ENCODE measurements at places on chromosomes 3 and 15.

DNA sequence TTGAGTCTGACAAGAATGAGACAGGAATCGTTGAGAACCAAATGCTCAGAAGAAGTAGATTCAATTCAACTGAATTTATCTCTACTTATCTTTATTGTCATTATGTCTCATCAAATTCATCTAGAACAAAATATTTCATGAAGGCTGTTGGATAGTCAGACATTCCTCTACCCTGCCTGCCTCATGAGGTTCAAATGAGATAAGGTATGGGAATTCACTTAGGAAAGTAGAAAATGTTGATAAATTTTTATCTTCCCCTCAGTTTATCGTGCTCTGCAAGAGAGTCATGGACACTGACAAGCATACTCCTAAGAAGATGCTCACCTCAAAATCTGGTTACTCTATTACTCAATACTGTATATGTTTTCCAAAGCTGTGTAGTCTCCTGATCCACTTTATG lies 149.7 kb upstream of the CDIN1 start:
- no peak for DNase-seq

DNA sequence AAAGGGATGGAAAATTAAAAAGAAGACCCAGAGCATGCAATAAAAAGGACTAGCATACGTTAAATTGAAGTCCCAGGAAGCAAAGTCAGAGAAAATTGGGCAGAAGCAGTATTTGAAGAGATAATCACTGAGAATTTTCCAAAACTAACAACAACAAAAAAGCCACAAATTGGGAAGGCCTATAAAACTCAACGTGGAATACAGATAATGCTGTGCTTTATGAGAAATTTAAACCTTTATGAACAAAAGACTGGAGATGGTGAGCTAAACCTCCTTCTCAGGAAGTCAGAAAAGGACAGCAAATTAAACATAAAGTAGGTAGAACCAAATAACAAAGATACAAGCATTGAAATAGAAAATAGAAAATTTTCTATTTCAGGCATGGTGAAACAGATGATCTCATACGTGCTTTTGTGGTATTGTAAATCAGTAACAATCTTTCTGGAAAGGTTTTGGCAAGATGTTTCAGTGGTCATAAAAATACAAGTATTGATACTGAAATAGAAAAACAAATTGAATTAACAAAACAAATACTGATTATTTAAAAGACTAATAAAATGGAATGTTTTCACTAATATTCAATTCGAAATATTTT lies 55.6 kb downstream of the LYSMD4 start:
- no peak for DNase-seq

GRCh38 chr15:100199711-100200286 lies 142.0 kb downstream of the ADAMTS17 start:
- DNase-seq, result no peak

DNA sequence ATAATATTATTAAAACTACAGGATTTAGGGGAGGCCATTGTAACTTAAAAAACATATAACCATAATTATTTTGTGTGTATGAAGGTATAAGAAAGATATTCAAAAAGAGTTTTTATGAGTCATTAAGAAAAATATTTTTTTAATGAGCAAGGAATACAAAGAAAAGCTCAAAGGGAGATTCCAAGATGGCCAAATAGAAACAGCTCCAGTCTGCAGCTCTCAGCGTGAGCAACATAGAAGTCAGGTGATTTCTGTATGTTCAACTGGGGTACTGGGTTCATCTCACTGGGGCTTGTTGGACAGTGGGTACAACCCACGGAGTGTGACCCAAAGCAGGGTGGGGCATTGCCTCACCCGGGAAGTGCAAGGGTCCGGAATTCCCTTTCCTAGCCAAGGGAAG lies 336.1 kb downstream of the TBL1XR1 start:
- no peak for DNase-seq

DNA sequence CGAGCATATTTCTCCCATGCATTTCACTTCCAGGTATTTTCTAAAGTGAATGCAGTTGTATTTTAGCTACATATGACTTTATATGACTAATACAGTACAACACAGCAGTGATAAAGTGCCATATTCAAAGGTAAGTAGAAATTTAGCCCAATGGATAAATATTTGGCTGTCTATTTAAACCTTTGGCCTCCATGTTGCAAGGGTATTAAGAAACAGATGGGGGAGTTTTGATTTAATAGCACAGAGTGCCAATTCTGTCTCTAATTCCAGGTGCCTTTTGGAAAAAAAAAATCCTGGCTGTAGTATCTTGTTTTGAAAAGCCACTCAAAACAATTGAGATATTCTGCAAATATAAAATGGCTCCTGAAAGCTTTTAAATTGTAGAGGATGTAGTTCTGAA lies 44.9 kb upstream of the SGO1 start:
- no peak for DNase-seq

- DNase-seq, result no peak
Measured at GRCh38 chr3:65182085-65182484, 494.3 kb upstream of the ADAMTS9 start.

DNA sequence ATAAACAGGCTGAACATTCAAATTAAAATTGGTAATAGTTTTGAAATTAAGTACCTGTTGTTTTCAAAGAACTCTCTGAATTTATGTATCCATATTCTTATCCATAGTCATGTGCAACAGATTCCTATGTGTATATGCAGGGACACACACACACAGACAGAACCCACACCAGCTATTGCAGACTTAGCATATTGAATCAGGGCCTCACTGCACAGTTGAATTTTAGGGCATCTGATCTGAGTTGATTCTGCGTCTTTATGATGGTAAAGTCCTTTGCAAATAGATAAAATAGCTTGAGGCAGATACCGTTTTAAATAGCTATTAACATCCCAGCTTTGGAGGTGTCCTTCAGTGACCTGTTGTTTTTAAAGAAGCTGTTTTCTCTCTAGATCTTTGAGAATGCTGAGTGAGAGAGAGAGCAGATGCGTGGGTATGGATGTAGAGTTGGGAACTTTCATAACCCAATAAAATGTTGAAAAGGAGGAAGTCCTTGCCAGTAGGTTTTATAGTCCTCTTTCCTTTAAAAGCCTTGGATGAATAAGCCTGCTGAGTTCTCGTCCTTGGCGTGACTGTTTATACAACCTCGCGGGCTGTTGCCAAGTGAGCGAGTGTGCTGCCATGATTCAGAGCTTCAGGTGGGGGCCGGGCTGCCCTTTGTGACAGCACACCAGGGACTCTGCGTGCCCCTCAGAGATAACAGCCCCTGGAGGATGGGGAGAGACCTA lies 18.3 kb downstream of the MYZAP start:
- DNase-seq, result no peak

GRCh38 chr15:82081914-82082762 lies 36.3 kb upstream of the MEX3B start:
- no peak for DNase-seq

GRCh38 chr15:85361323-85361722 lies 19.1 kb upstream of the AKAP13 start:
- DNase-seq, result no peak

DNA sequence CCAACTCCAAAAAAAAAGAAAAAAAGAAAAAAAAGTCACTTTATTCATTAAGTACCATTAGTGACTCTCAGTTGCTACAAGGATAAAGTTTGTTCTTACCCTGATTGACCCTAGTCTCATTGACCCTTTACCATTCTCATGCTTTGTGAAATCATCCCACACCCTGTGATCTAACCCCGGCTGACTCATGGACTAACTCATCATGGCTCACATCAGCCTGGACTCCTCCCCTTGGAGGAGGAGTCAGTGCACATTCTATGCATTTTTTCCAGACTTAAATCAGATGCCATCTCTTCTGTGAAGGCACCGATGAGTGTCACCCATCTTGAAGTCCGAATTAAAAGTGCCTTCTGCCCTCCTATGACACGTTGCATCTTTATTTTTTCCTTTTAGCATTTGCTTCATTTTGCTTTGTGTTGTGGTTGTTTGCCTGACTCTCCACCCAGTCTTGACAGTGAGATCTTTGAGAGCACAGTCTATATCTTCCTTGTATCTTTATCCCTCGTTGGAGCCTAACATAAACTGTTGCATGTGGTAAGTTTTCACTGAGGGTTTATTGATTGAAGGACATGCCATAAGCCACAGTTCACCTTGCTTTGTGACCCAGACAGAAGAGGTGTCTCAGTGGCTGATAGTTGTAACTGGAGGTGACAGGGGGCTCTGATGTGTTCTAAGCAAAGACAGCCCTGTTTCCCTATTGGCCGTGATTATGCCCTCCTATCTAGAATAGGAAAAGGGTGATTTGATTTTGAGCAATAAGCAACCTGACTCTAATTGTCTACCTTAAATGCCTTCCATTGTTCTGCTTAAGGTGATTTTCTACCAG lies 72.1 kb downstream of the IL1RAP start:
- no peak for DNase-seq

DNA sequence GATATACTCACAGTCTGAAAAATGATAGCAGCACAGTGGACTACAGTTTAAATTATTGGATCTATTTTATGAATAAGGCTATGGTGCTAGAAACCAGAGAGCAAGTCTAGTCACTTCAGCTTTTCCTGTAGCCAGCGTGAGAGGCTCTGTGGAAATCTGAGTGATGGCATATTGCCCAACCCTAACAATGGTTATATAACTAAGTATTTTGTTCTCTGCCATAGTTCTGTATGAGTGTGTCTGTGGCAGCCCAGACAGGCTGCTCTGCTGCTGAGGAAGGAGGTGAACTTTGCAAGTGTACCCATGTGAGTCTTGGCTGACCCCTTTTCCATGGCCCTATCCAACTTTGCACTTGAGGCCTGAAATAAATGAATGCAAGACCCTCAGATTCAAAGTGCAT lies 105.7 kb downstream of the LRTM1 start:
- DNase-seq, result no peak

DNA sequence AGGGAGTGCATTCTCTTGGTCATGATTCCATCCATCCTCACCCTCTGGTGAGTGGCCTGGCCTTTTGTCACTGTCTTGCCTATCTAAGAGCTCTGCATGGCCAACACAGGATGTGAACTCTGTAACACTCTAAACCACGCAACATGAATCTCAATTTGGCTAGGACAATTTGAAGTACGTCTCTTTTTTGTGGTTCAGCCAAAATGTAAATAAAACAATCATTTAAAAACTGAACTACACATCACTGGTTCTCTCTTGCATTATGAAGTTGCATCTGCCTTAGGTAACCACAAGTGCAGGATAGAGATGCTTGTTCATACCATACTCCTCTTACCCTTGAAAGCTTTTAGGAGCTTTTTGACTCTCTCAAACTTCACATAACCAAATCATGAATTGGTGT lies 27.3 kb downstream of the CCR3 start:
- DNase-seq, result no peak

DNA sequence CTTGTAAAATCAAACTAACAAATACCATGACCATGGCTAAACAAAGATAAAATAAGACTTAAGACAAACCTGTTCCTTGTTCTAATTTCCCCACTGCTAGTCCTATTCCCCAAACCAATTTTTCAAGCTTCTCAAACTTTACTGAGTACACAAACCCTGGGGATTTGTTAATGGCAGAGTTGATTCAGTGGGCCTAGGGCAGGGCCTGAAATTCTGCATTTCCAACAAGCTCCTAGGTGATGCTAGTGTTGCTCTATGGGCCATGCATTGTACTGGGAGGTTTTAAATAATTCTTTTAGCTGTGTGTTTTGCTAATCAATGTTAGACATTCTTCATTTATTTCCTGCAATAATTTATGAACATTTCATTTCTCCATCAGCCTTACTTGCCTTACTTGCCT lies 13.3 kb upstream of the CCR9 start:
- no peak for DNase-seq

DNA sequence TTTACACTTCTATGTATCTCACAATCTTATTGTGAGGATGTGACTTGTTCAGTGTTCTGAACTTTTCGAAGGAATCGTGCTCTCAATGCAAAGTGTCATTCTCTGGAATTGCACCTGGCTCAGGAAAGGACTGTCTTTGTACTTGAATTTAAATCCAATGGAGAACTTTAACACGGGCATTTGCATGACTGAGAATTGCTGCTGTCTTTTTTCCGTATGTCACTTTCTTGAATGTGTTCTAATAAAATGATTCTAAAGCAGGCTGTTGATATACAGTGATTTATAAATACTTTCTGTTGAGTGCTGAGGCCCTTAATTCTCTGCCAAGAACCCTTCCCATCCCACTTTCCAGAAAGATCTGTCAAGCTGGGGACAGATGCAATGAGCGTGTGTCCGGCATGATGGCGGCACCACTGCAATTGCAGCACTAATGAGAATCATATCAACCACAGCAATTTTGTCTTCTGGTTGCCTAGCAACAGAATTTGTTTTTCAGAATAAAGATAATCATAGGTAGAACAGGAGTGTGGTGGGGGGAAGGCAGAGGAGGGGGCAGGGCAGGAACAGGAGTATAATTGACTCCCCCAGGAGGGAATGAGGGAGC lies 210.6 kb upstream of the UMPS start:
- DNase-seq, result no peak

GRCh38 chr15:91782221-91782620 lies 71.3 kb upstream of the SLCO3A1 start:
- no peak for DNase-seq

All from NCI-H187 (cell line).